Activated CD4-positive, alpha-beta T cell treated with anti-CD3 and anti-CD28 coated beads for 48 hours (primary cell): ENCODE measurements at places on chromosomes 7 and 10.

DNA sequence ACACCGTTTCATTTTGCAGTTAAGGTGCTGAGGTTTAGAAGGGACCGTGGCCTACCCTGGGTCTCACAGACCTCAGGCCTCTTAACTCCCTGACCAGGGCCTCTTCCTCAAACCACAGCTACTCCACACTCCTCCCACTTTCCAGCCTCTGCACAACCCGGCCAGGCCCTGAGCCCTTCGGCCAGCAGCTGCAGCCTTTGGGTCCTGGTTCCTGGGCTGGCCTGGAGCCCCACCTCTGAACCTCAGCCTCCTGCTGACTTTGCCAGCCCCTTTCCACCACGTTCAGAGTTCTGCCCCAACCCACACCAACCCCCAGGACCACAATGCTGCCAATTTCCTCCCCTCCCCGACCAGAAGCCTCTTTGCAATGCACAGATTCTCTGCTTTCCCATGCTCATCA lies 84.1 kb downstream of the VOPP1 start:
- DNase-seq, result no peak

DNA sequence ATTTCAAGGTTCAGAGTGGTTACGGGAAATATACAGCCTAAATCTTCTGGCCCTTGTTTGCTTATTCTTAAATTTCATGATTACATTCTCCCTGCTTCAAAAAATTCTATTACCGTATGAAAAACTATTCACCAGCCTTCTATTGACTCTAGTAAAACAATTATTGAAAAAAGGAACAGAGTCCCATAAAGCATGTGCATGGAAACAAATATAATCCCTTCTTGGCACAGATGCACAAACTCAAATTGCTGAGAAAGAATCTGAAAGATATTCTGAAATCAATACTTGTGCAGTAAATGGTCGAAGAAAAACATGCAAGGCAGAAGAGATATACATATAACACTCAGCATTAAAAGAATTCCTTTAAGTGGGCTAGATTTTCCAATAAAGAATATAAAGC lies 83.6 kb downstream of the LRRN3 start:
- no peak for DNase-seq

DNA sequence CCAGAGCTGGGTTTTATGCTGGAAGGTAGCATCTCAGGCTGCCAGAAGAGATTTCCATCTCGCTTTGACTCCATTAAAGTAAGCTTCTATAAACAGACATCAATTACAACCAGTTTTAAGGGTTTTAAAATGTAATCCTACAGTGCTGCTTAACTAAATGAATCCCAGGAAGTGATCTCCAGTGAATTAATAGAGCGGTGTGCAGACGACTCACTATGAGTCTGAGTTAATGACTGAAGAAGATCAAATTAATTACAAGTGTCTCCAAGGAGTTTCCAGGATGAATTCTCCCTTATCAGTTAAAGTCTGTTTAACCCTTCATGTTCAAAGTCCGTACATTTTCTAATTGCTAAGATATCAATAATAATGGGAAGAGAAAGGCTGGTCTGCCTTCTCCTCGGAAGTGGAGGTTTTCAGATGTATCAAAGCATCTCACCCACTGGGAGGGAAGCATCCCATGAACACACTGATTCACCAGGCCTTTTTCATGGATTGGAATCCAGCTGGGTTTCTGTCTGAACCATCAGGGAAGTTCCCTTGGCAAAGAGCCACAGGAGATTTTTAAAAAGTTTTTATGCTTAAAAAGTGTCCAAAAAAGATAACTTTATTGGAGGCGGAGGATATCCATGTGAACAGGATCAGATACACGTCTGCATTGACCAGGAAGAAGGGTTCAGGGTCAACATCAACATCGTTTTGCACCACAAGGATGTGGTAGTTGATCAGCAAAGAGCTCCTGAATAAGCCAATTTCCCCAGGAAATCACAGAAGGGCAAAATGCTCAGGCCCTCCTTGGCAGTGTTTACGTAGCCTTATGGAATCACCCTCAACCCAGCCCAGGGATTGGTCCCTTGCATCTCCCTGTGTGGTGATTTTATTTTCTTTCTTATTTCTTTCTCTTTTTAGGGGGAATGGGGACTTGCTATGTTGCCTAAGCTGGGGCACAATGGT lies 288.2 kb downstream of the POU6F2 start:
- DNase-seq, result no peak

GRCh38 chr7:24346716-24347115 lies 62.7 kb downstream of the NPY start:
- no peak for DNase-seq

DNA sequence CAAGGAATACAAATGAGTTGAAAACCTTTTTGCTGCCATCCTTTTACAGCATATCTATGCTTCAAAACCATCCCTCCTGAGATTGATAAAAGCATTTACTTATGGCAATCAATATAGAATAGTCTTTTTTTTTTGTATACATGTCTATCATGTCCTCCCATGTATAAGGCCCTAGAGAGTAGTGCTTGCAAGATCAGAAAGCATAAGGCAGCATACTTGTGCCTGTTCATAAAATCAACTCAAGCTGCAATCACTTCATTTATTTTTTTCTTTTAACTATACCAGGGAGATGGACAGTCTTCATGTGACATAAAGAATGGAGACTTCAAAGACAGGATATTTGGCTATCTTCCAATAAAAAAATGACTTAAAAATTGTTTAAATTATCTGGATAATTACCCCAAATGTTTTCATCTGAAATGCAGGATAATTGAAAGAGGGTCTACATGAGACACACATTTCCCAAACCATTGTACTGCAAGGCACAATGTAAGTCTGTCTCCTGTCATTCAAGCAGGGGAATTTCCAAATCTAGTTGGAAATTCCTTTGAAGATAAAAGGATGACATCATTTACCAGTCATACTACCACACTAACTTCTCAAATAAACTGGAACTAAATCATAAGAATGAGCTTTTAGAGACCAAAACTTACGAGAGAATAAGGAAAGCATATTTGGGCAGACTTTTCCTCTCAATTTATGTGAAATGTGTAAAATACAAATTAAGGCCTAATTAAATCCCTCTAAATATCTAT lies 22.5 kb downstream of the LRRN3 start:
- no peak for DNase-seq

GRCh38 chr10:82377608-82378007 lies 502.6 kb downstream of the NRG3 start:
- DNase-seq, result no peak

GRCh38 chr7:128859232-128860157 lies 3.2 kb upstream of the ATP6V1F start:
- DNase-seq, result no peak

GRCh38 chr10:85111271-85111670 lies 782.9 kb downstream of the CCSER2 start:
- no peak for DNase-seq
